ENCODE measurements at places on chromosomes 3 and 15.
A peak's percentile ranks its signal among the peaks of the same experiment; 100 is the strongest.

- no peak for DNase-seq
Observed at GRCh38 chr3:52240886-52241370, 2.0 kb upstream of the TWF2 start.

DNA sequence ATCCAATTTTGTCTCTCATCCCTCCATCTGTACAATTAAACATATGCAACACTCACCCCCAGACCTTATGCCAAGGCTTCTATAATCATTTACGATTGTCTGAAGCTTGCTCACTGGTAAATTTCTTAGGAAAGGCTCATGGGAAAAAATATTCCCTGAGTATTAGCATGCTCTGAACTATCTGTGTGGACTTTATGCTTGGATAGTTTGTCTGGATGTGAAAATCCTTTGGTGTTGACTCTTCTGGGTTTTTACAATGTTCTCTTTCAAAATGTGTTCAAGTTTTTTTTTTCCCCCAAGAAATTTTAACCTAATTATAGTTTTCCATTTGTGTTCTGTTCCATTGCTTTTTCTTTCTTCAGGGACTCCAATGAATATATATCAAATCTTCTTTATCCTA lies 19.9 kb upstream of the TTBK2 start:
- DNase-seq, result no peak

- DNase-seq, result no peak
Observed at GRCh38 chr3:157067114-157067513, 92.8 kb downstream of the CCNL1 start.

DNA sequence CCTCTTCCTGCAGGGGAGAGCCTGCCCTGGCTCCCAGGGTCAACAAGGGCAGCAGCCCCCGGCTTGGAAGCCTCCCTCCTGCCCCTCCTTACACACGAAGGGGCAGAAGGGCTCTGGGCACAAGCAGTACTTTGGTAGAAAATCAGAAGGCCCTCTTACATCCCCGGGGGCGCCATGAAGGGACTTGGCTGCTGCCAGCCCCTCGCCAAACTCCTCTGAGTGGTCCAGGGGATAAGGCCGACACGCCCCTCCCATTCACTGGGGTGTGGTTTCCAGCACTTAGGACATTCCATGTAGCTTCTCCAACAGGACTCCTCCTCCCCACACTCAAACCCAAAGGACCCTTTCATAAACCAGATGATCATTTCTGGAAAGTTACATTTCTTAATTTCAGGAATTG lies 1.2 kb upstream of the ST8SIA2 start:
- peak; percentile 50 for DNase-seq

DNA sequence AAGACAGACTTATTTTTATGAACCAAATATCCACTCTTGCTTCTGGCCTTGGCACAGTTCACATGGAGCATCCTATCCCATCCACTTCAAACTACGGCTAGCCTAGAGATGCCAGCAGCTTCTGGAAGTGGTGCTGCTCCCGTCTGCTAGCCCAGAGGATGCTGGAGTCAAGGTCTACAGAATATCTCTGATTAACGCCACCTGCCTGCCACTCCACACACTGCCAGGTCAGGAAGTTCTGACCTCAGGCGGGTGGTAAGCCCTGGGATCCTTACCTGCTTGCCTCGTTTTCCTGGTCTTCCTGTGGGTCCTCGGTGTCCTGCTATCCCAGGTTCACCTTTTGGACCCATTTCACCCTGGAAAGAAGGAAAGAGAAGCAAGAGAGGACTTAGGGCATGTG lies 42.9 kb downstream of the EAF1 start:
- DNase-seq, result no peak

DNA sequence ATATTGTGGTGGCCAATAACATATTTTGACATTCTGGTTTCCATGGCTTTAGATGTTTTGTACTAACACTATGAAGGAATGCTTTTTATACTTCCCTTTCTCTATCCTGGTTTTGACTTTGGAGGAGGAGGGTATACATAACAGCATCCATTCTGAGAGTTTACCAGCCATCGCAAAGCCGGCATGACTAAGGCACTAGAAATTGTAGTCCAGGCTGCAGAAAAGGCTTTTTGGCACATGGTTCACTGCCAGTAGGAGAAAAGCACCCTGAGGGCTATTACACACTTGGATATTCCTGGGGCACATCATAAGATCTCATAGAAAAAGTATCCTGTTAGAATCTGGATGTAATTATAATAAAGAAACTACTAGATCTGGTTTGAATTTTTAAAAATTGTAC lies 101.8 kb downstream of the STT3B start:
- DNase-seq, result no peak

DNA sequence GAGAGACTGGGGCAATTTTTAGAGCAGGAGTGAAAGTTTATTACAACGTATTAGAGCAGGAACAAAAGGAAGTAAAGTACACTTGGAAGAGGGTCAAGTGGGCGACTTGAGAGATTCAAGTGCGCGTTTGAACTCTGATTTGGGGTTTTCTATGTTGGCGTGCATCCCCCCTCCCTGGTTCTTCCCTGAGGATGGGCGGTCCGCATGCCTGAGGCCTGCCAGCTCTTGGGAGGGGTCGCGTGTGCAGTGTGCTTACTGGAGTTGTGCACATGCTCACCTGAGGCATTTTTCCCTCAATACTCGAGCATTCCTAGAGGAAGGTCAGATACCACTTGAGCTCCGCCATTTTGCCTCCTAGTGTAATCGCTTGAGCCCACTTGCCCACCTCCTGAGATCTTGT lies 10.4 kb upstream of the CHAC1 start:
- no peak for DNase-seq

GRCh38 chr3:39251576-39251975 lies 28.3 kb downstream of the CX3CR1 start:
- no peak for DNase-seq

GRCh38 chr15:42133886-42134502 lies 22.4 kb downstream of the PLA2G4F start:
- DNase-seq, result peak; percentile 52

GRCh38 chr3:41863024-41863423 lies 98.9 kb downstream of the ULK4 start:
- DNase-seq, result no peak

DNA sequence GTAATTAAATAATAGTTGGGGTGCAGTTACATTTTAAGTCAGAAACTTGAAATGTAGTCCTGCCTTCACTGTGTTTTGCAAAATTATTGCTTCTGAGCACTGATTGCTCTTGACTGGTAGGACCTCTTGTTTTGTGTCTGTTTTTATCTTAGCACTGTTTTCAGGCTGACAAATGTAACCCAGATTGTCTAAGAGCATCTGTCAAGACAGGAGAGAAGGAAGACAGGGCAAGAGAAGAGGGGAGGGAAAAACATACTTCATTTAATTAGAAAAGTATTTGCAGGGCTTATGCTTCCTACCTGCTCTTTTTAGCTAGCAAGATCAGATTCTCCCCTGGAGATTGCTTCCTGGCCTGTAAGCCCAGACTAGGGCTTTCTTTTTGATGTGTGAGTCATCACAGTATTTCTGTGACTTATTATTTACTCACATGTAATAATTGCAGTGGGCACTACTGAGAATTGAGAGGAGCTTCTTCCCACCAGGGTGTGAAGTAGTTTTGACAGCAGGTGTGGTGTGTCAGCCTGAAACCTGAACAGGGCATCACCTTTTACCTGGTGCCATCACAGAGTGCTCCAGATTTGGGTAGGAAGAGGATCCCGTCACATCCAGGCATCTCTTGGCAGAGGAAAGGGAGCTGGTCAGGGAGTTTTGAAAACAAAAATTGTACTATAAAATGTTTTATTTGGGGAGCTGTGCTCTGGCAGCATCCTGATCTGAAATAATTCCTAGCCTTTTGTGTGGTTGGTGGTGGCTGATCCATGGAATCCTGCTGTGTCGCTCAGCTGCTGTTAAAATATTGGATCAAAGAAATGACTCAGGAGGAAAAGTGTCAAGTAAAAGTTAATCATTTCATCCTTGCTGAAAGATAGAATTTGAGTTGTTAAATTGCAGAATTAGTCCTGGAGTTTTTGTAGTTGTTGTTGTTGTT lies 98.2 kb downstream of the TMEM108 start:
- peak; percentile 90 for DNase-seq

DNA sequence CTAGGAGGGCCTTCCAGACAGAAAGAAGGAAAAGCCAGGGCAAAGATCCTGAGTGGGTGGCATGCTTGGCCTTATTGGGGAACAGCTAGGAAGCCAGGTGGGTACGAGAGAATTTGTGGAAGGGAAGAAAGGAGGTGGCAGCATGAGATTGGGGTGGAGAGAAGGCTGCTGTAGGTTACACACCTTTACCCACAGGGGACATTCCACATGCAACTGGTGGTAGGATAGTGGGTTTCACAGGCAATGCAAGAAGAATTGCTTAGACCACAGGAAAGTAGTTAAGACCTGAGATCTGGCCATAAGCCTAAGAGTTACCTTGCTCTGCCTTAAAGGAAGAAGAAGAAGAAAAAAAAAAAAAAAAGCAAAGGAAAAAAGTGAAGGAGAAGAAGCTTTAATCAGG lies 19.8 kb downstream of the ANP32A start:
- no peak for DNase-seq

DNA sequence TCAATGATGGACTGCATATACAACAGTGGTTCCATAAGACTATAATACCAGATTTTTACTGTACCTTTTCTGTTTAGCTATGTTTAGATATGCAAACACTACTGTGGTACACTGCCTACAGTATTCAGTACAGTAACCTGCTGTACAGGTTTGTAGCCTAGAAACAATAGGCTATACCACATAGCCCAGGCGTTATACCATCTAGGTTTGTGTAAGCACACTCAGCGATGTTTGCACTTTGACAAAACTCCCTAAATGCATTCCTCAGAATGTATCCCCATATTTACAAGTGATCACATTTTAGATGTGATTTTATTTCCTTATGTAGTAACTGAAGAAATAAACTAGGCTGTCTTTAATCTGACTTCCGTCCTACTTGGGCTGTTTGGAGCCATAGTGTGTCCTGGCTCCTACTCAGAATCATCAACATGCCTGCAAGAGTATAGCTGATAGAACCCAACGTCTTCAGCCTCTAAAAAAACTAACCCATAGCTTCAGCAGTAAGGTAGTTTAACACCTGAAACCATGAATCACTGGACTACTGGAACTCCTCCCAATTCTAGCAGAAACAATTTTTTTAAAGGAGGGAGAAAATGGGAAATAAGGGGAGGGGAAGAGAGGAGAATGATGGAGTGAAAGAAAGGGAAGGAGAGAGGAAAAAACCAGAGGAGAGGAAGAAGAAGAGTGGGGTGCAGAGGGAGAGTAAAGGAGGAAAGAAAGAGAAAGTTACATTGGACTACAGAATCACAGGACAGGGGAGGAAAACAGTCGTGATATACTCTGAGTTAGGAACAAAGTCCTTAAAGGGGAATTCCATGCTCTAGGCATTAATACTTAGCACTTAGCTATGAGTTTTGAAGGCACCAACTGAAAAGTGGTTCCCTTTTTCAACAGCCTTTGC lies 67.7 kb upstream of the PLXND1 start:
- no peak for DNase-seq

GRCh38 chr3:63727233-63727632 lies 74.8 kb downstream of the SNTN start:
- DNase-seq, result no peak

DNA sequence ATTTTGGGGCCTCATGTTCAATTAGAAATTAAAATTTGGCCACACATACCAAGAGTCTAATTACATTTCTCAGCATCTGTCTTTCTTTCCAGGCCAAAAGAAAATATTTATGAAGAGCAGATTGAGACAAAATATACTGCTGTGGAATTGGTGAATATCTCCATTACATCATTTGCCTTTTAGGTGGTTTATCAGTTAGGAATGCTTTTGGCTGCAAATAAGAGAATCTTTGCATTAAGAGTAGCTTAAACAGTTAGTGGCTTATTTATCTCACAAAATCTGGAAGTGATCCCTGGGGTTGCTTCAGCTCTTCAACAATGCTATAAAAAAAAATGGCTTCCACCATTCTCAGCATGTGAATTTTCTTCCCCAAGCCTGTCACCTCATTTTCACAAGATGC lies 308.7 kb downstream of the MAGI1 start:
- no peak for DNase-seq

- no peak for DNase-seq
Observed at GRCh38 chr3:189841473-189842205, 210.4 kb downstream of the TP63 start.

- no peak for DNase-seq
Observed at GRCh38 chr15:67018026-67018425, 47.4 kb upstream of the SMAD3 start.

GRCh38 chr3:10883478-10884234 lies 67.6 kb downstream of the SLC6A11 start:
- DNase-seq, result no peak

DNA sequence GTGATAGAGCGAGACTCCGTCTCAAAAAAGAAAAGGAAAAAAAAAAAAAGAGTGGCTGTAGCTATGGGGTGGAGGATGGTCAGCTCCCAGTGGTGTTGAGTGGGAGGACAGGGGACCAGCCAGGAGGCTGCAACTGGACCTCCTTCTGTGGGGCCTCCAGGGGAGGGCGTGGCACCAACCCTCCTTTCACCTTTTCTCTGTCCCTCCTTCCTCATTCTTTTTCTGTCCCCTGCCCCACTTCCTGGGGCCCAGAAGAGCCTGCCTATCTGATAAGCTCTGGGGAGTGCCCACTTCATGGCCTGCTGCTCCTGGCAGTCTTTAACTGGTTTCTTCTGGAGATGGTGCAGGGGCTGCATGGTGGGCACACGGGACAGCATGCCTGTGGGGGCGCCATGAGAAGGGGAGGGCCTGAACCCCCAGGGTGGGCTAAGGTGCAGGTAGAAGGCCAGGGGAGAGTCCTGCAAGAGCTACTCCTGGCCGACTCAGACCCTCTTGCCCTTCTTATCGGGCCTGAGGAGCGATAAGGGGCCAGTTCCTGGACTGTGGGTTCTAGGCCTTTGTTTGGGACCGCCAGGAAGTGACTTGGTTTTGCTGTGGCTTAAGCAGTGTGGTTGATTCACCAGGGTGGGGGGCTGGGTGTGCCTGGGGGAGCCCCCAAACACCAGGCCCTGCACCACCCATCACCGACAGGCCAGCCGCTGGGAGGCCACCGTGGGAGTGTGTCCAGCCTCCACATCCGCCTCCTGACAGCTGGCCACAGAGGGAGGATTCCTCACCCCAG lies 49.4 kb upstream of the FLNB start:
- DNase-seq, result no peak

DNA sequence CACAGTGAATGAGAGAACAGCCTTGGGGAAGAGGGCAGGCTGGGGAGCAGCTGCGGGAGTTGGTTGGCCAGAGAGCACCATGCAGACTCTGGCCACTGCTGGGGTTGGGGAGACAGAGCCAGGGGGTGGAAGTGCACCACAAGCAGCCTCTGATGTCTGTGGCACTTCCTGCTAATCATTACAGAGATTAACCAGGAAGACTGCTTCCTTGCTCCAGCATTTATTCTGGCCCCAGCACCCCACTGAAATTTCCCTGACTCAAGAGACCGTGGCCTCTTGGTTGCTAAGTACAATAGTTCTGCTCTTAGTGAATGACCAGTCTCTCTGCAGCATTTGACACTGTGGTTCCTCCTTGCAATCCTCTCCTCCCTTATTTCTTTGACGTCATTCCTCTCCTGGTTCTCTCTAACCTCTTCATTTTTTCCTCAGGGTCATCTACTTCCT lies 266.2 kb upstream of the ROPN1 start:
- no peak for DNase-seq

DNA sequence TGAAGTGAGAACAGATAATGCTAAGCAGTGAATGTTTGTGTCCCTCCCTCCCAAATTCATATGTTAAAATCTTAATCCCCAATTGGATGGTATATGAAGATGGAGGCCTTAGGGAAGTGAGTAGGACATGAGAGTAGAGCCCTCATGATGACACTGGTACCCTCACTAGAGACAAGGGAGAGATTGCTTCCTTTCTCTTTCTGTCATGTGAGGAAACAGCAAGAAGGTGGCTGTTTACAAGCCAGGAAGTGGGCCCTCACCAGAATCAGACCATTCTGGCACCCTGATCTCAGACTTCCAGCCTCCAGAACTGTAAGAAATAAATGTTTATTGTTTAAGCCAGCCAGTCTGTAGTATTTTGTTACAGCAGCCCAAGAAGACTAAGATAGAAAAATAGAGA lies 209.5 kb downstream of the SATB1 start:
- DNase-seq, result no peak

All from SK-N-DZ (cell line).